ENCODE measurements at places on chromosomes 2 and 18.

DNA sequence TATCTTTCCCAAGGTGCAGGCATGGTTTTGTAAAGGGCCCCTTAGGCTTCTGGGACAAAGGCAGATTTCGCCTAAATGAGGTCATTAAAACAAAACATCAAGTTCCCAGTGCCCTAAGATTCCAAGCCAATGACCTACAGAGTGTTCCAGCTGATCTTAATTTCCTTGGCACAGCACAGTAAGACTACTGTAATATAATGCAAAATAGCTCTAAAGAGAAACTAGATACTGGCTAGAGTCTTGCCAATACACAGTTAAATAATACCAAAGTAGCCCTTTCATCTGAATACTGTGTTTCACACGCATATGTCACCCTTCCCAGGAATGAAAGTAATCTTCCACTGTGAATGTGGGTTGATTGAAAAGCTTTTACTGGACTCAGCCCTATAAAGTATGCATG, 14.7 kb downstream of the GRB14 start:
- no peak for DNase-seq

- no peak for DNase-seq
Measured at GRCh38 chr2:79792090-79792489, 279.2 kb downstream of the CTNNA2 start.

GRCh38 chr2:62406573-62407043, 99.4 kb downstream of the TMEM17 start:
- DNase-seq = no peak

DNA sequence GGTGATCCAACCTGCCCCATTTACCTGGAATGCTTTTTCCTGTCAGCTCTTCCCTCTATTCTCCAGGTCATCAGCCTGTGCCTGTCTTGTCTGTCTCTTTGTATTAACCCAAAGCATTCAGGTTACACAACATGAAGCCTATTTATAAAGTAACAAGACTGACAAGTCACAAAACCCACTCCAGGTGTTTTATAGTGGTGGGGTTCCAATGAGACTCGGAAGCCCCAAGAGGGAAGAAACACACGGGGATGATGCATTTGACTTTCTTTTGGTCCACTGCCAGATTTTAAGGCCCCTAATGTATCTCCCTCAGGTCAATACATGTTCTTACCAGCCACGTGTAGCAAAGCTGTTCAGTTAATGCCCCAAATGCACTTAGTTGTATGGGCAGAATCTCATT, 27.5 kb downstream of the TGFA start:
- DNase-seq = no peak

GRCh38 chr2:157940024-157940423, 63.9 kb upstream of the ACVR1 start:
- DNase-seq = no peak

DNA sequence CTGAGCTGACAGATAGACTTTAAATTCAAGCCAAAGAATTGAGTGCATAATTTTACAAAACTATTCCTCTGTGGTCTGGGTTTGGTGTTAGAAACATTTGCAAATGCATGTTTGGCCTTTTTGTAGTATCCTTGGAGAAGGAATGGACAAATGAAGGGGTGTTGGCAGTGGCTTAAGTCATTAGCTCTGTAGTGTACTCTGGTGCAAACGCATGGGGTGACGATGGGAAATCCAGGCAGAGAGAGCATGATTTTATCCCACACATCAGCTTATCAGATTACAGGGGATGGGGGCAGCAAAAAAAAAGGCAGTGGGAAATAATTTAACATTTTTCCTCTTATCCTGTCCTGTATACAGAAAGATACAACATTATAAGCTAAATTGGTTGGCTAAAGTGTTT, 320.6 kb downstream of the ZNF516 start:
- DNase-seq = no peak

DNA sequence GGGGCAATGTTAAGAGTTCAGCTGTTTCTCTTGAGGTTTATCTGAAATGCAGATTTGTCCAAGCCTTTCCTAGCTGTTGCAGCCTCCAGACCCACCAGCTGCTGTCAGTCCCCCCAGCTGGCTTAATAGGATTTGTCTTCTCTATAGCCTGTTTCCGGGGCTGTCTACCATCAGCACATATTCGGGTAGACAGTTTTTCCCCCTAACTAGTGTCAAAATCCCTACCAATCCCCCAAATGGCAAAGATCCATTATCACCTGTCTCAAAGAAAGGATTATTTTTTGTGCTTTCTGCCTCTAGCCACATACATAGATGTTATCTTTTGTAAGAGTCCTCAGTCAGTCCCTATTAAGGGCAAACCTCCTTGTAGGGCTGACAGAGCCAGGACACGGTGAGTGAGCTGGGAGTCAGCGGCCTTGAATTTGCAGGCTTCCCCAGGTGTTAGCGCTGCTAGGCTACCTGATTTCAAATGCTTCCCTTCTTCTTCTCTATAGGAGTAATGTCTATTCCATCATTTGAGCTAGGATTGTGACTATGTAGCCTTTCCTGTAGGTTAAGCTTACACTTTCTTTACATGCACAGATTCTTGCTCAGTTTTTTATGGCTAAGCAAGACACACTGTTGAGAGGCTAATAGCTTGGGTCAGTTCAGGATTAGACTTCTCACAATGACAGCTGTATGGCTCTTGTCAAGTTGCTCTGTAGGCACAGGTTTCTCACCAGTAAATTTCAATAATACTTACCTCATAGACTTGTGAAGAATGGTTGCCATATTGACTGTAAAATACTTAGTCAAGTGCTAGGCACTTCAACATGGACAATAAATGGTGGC, 171.1 kb upstream of the UNC80 start:
- no peak for DNase-seq

Data from OCI-M1 (cell line).